ENCODE measurements at places on chromosomes 3 and 15. TPM values are rescaled to one million over a fixed set of nuclear protein-coding genes. Genes with fewer than 3 reads are reported as not detected.
A peak's percentile ranks its signal among the peaks of the same experiment; 100 is the strongest.

DNA sequence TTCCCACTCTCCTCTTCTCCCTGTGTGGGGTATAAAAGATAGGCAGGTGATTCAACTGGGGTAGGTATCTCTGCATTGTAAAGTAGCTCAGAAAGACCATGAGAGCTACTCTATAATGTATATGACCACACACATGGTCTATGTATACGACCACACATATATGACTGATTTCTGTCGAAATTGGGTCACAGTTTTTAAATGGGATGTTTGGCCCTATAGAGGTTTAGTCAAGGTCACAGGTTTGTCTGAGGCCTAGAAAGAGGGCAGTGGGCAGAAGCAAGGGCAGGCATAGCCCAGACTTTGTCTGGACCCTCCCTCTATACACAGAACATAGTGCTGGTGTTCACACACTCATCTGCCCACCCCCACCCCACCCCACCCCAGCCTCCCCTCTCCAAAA lies 4.4 kb downstream of the LAMP3 start:
- no peak for DNase-seq

DNA sequence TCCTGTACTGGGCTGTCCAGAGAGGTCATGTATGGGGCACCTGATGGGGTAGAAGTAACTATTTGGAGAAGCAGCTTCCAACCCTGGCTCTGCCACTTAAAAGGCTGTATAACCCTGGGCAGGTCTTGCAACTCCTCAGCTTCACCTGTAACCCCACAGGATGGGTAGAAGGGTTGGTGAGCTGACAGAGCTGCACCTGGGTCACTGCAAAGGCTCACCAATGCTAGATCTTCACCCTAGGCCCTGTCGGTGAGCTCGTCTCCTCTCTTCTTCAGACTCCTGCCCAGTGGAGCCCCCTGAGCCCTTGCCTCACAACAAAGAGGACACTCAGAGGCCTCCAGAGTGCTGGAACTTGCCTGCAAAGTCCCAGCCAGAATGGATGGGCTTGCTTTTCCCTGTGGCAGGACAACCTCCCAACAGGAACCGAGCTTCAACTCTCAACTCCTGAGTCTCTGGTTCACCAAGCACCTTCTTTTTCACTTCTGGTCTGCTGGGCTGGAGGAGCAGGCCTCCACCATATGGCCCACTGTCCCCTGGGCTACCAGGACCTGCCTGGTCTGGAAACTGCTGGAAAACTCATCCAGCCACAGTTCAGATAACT lies 45.9 kb downstream of the XXYLT1 start:
- DNase-seq = no peak

DNA sequence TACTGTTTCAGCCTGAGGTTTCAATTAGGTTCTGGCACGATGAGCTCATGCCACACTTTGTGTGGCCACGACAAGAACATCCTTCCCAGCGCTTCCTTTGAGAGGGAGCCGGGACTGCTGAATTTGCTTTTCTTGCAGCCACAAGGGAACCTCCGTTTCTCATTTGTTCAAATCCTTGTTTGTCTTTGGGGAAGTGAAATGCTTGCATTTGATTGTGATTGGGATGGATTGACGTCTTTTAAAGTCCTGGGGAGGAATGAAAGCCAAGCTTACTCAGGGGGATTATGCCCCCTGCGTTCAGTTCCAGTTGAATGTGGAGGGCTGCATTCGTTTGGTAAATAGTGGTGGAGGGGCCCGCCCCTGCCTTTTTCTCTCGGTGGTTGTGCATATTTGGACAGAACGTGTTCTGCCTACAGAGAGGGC lies 277.6 kb downstream of the THSD4 start:
- DNase-seq = no peak

- DNase-seq = no peak
Observed at GRCh38 chr3:197244751-197245150, 53.7 kb downstream of the DLG1 start.

DNA sequence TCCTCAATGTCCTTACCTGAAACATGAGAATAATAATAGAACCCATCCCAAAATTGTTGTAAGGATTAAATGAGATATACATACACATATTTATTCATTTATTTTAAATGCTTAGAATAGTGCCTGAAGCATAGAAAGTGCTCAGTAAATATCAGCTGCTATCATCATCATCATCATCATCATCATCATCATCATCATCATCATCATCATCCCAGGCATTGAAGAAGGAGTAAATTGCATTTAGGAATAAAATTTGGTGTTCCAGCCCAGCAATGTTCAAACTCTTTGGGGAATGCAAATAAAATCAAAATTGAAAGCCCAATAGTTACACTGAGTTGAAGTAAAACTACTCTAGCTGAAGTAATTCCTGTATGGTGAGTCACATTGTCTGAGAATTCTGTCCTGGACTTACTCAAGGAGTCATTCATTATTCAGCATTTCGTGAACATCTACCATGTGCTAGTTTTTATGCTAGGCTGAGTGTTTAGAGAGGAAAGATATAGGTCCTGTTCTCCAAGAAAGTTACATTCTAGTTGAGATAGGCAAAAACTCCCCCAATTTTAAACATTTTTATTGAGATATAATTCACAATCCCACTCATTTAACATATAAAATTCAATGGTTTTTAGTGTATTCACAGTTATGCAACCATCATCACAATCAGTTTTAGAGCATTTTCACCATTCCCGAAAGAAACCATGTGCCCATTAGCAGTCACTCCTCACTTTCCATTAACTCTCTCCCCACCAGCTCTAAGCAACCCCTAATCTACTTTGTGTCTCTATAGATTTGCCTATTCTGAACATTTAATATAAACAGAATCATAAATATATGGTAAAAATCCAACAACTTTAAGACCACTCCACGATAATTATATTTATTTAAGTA lies 107.2 kb downstream of the FRMD5 start:
- DNase-seq = no peak

DNA sequence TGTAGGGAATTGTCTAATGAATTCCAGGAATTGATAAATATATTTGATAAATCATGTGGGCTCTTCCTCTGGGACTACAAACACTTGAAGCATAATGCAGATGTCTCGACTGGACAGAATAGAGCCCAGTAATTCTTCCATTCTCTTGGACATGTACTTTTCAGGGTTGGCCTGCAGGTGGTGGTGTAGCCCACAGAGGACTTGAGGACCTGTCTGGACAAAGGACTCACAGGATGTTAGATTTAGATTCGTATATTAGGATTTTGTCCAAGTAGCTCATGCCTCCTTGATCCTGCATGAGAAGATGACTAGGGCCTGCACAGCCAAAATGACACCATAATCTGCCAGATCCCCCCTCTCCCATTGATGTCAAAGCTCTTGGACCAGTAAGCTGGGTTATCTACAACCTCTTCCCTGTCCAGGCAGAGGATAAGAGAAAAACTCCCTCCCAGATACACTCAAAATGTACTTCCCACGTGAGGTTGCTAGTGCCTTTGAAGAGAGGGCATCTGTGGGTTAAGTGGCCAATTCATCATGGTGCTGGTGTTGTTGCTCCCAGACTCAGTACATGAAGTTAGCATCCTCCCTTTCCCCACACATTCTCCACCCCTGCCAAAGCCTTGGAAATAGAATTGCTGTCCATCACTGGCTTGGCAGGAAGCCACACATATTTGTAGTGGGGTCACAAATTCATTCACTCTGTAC lies 88.6 kb upstream of the ZNF280D start:
- peak; percentile 69 for DNase-seq

DNA sequence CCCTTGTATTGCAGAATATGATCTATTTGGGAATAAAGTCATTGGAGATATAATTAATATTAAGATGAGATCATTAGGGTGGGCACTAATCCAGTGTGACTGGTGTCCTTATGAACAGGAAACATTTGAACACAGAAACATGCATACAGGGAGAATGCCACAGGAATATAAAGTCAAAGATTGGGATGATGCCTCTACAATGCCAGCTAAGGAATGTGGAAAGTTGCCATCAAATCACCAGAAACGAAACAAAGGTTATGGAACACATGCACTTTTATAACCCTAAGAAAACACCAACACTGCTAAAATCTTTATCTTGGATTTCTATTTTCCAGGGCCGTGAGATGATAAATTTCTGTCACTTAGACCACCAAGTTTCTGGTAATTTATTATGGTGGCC lies 442.4 kb upstream of the BCHE start:
- DNase-seq = no peak

DNA sequence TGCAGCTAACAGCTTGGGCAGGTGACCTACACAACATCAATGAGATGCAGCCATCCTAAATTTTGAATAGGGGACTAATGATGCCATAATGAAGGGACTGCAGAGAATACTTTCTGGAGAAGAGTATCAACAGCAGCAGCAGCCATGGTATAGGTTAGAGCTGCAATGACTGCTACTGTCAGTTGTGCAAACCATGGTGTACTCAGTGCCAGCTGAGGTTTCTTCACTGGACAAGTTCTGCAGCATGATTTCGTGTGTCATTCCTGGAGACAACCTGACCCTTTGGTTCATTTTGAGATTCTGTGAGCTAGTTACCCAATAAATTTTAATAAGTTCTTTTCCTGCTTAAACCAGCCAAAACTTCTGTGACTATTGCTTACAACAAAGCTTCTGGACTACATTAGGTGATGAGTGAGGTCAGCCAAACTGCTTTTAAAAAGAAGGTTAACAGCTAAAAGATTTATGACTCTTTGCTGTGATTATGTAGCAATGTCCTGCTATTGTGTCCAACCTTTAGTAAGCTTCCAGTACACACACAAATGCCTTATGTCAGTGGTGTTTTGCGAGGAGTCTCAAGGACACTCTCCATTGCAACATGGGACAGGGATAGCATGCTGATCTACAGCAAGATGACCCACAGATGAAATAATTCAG lies 4.8 kb upstream of the DAZL start:
- DNase-seq = no peak

DNA sequence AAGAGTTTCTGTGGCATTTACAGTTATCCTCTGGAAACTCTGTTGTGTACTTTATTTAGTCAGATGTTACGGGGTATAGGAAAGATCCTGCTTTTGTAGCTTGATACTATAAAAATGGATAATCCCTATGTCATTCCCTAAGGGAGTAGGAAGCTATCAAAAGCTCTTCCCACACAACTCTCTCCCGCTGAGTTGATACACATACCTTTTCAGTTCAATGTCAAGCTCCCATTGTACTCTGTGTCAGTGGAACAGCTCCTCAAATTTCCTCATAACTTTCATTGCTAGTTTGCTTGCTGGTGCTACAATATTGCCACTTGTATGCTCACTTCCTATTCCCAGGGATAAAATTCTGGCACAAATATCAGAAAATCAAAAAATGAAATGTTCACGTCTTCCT lies 893.3 kb upstream of the GBE1 start:
- DNase-seq = no peak

DNA sequence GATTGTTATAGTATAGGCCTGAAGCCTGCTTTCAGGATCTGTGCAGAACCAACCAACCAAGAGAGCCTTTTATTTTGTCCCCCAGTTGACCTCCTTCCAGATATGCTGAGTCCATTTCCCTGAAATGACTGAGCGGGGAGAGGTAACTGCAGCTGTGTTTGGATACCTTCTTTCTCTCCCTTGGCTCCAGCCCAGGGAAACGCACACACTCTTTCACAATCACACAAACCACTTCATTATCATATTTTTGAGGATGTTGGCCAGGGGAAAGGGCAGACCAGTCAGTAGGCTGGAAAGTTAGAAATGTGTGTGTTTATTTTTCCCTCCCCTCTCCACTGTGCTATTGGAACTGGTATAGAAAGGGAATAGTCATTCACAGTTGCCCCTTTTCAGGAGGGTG lies 417.7 kb upstream of the TBL1XR1 start:
- peak; percentile 77 for DNase-seq

- DNase-seq = no peak
Observed at GRCh38 chr3:85851071-85851470, 892.3 kb downstream of the CADM2 start.

- DNase-seq = no peak
Observed at GRCh38 chr3:180996415-180996932, 6.9 kb upstream of the DNAJC19 start.

RTP3 gene
- not detected for total RNA-seq

GRCh38 chr15:88899251-88899650 lies 3.9 kb upstream of the HAPLN3 start:
- no peak for DNase-seq

TGM5 gene
- total RNA-seq = not detected

LRRC2 gene
- 0.47 TPM for total RNA-seq

DNA sequence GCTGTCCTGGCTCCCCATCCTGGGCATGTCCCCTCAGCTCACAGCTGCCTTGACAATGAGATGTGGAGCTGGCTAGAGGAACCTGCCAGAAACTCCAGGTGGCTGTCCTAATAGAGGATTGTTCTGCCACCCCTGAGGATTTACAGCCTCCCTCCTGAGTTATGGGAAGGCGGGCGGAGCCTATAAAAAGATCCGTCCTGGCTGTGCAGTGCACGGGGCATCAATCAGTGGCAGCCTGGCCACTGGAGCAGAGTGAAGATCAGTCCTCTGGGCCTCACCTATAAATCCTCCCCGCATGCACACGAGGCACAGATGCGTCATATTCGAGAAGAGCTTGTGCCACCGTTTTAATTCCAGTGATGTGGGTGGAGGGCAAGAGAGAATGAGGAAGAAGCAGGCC lies 90.0 kb downstream of the MEGF11 start:
- no peak for DNase-seq

GRCh38 chr3:105355408-105356061 lies 11.2 kb upstream of the ALCAM start:
- no peak for DNase-seq

NR1I2 gene
- 0.26 TPM for total RNA-seq
